Lung (tissue), 17 donors: ENCODE measurements at places on chromosomes 2 and 18. TPM values are rescaled to one million over a fixed set of nuclear protein-coding genes. Genes with fewer than 3 reads are reported as not detected.

DNA sequence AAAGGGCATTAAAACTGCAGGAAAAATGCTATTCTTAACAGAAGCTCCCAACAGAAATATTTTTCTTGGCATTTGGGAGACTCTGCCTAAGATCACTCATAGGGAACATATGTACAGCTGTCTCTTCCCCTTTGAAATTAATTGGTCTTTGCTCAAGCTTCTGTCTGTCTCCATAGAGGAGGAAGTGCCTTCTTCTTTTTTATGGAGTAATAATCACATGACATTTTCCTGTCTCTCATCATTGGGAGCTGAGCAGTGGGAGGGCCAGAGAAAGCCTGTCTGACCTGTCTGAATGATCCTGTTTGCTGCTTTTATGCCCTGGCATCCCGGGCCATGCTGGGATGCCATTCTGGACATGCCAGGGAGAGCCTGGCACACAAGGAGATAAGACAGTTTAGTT is 145.6 kb downstream of the AQP4 start:
- no peak for DNase-seq

- DNase-seq: no peak
These were observed 3.7 kb upstream of the EMILIN2 start for GRCh38 chr18:2843146-2843545.

GRCh38 chr2:84579661-84580060 is 63.4 kb downstream of the DNAH6 start:
- DNase-seq: peak; percentile 86

DNA sequence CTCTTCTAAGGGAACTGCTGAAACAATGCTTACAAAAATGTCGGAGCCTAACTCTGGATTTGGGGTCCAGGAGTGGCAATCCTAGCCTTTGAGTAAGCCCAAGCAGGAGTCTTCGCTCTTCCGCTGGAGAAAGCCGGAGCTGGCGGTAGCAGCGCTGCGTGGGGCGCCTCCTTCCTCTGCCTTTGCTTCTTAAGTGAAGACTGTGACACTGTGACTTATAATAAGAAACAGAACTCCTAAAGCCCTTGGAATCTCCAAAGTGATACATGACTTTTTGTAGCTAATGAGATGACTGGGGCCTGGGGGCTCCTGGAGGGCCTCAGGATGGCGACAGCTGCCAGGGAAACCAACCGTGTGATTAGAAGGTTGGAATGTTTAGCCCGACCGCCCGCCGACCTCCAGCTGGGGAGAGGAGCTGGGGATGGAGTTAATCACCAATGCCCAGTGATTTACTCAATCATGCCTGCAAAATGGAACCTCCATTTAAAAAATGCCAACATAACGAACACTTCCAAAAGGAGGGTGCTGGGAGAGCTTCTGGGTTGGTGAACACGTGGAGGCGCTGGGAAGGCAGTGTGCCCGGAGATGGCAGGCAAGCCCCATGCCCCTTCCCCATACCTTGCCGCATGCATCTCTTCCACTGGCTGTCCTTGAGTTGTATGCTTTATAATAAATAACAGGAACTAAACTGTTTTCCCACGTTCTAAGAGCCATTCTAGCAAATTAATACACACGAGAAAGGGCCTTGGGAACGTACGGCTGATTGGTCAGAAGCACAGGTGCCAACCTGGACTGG is 29.0 kb upstream of the MAL start:
- DNase-seq: no peak

DNA sequence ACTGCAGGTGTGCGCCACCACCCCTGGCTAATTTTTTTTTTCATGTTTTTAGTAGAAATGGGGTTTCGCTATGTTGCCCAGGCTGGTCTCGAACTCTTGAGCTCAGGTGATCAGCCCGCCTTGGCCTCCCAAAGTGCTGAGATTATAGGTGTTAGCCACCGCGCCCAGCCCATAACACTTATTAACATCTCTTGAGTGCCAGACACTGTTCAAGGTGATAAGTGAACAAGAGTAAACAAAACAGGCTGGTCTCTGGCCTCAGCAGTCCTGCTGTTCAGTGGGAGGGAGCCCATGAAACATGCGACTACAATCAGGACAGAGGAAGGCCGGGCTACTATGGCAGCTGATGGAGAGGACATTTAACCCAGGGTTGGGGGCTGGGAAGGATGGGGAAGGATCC is 42.3 kb downstream of the KCTD1 start:
- no peak for DNase-seq

DNA sequence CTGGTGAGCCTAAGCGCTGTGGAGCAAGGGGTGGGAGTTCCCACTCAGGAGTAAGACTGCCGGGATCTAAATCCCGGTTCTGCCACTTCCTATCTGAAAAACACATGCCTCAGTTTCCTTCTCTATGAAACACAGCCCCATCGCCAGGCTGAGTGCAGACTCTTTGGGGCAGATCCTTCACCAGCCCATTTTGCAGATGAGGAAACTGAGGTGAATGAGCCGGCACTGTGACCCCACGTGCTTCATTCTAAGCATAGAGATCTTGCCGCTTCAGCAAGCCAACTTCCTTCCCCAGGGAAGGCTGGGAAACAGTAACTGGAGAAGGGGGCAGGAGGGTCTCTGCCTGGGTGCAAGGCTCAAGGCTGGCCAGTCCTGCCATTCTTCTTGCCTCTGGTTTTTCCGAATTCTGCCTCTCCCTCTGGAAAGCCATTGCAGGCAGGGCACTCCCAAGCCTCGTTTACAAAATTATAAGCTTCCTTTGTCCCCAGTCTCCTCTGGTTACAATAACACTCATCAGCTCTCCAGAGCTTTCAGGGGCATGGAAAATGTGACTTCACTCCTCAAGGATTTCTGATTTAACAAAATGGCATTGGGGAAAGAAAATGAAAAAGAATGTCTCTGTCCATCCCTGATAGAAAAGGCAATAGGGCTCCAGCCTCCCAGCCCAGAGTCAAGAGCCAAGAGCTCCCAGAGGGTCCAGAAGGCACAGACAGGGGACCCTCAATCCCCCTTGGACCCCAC is 249.2 kb downstream of the TNS1 start:
- DNase-seq: peak; percentile 50

- DNase-seq: no peak
These were observed 36.4 kb downstream of the SCRN3 start for GRCh38 chr2:174431902-174432301.

DNA sequence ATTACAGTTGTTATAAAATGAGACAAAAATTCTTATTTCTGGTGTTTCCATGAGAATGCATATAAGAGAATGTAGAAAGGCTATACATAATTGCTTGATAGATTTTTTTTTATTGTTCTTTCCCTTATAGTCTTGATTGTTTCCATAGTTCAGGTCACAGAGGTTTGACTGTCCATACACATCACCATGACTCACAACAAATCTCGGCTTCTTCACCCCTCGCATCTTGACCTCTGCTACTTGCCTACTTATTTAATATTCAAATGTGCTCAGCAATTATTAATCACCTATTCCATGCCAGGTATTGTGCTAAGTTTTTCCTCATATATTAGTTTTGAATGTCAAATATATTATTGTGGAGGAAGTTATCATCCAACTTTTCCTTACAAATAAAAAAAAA is 789.6 kb downstream of the RNF144A start:
- DNase-seq: no peak

DNA sequence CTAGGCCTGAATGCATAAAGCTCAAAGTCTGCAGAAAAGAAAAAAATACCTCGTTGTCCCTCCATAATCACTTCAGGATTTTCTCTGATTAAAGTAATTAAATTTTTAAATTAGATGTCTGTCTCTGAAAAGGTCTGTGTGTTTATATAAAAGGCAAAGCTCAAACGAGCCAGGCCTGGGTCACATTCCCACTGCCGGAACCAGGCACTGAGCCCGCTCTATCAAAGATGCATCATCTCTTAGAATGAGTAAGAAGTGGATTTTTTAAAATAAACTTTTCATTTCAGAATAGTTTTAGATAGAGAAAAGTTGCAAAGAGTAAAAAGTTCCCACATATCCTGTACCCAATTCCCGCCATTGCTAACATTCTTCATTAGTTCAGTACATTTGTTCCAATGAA is 202.1 kb upstream of the KYNU start:
- no peak for DNase-seq

AQP12B gene
- total RNA-seq: 0.15 TPM

RIT2 gene
- not detected for total RNA-seq

CCDC141 gene
- 48.1 TPM for total RNA-seq

HOXD13 gene
- total RNA-seq: not detected

IL36RN gene
- total RNA-seq: not detected

INO80C gene
- total RNA-seq: 26.7 TPM
